Stimulated activated CD8-positive, alpha-beta memory T cell treated with anti-CD3 and anti-CD28 coated beads, Interleukin-7, amount 100 ng/mL, for 1 hour (primary cell): ENCODE measurements at places on chromosomes 11 and 22.

- no peak for DNase-seq
These were observed 38.6 kb upstream of the CELSR1 start for GRCh38 chr22:46575911-46576555.

DNA sequence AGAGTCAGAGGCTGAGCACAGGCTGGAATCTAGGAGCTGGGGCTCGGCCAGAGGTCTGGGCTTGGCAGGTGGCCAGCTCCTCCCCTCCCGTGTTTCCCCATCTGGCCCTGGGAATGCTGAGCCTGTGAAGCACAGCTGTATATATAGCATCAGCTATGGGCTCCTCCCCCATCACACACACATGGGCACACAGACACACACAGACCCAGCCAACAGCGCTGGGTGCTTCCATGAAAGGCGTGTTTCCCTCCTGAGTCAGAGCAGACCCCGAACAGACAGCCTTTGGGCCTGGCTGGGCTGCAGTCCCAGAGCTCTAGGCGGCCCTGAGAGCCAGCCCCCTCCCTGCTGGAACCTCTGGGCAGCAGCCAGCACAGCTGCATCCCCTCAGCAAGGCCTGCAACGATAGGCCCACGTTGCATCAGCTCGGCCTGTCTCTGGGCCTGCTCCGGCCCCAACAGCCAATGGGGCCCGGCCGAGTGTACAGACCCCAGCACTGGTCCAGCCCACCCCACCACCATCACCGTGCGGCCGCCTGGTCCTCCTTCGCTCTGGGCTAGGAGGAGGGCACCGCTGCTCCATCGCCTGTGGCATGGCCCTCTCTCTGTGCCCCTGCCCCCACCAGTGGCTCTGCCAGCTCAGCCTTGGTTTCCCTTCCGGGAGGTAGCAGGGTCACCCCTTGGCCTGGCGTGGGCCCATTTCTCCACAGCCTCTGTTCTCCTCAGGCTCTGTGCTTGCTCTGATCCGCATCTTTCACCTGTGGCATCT lies 7.6 kb upstream of the SERPINH1 start:
- no peak for DNase-seq

DNA sequence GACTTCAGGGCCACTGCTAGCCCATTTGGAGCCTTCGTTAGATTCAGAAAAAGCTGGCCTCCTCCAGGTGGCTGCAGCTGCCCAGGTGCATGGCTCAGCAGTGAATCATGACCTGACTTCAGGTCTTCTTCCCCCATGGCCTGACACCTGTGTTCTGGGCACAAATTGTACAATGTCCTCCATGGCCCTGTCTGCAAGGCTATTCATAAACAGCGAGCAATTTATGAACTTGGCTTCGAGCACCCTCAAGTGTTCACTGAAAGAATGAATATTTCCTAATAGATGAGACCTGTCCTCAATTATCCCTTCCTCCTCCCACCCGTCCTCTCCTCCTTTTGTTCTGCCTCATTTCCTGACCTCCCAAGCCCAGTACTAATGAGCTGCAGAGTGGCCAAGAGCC lies 12.2 kb upstream of the VPS37C start:
- DNase-seq: no peak

DNA sequence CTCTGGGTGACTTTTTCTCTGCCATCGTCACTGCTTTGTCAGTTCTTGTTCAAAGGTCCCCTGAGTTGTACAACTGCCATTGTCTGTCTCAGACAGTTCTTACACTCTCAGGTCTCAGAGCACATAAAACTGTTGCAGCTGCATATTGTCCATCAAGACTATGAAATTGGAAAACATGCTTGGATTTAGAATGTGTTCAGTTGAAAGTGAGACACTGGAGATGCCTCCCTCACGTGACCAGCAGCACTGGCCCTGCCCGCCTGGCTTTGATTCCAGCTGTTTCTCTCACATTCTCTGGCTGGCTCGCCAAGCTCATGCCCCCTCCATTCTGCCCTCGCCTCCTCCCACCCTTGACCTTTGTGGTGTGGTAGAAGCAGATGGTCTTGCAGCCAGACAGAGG lies 244.2 kb downstream of the NTM start:
- DNase-seq: no peak

DNA sequence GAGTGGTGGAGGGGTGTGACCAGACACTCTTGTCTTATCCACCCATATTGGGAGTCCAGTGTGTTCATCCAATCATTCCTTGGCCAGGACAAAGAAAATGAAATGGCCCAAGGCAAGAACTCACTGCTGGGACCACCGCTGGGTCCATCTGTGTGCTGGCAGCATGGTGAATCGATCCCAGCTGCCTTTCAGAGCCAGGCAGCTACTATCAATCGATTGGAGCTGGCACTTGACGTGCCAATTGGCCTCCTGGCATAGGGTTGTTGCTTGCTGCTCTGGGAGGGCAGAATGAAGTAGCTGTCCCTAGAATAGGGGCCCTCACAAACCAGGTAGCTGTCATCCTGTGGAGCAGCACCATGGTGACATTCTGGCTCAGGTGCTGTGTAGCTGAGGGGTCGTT lies 1.4 kb upstream of the ARVCF start:
- no peak for DNase-seq

DNA sequence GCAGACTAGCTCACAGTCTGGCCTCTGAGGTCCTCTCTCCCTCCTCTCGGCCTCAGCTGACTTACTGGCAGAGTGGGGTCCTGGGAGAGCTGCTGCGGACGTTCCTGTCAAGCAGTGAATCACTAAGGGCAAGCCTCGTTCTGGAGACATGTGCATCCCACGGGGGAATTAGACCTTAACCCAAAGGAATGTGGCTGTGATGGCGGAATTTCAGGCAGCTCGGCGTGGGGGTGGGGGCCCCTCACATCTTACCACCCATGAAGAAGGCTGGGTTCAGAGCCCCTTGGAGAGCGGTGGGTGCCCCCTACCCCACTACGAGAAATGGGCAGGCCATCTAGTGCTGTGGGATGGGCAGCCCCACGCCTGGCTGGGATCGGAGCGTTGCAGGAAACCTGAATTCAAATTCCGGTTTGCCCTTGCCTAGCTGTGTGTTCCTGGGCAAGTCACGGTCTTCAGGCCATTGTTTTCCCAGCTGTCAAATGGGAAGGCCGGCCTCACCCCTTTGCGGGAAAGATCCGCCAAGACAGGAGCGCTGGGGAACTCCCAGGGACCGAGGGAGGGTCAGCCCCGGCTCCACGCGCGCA lies 554 bp downstream of the LRRC32 start:
- DNase-seq: no peak
